B cell (primary cell): ENCODE measurements at places on chromosomes 7 and 10. TPM values are rescaled to one million over a fixed set of nuclear protein-coding genes. Genes with fewer than 3 reads are reported as not detected.

- DNase-seq, result no peak
Observed at GRCh38 chr7:149500201-149500600, 2.6 kb upstream of the ZNF746 start.

The RBP3 gene
- not detected in 2 replicates for total RNA-seq

The KCNK18 gene
- not detected in 2 replicates for total RNA-seq

- peak; percentile 19 for DNase-seq
Observed at GRCh38 chr7:70040970-70041766, 442.9 kb downstream of the AUTS2 start.

DNA sequence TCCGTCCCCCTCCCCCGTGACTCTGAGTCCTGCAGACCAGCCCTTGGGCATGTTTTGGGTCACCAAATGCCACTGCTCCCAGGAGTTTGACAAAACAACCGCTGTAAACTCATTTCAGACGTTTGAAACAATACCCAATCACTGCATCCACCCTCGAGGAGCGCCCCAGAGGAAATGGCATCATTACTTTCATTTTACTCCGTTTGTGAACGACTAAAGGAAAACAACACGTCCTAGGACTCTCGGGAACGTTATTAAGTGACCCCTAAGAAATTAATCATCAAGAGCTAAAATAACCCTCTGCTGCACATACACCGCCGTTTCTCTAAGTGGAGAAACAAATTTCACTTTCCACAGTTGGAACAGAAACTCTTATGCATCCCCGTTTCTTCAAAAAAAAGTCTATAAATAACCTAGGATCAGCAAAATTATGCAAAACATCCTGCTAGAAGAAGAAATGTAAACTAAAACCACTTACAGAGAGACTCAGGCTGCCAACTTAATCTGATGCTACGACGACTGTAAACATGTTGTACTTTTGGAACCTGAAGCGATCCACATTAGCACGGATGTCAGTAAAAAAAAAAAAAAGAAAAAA lies 109.9 kb upstream of the EFCAB10 start:
- peak; percentile 61 for DNase-seq

DNA sequence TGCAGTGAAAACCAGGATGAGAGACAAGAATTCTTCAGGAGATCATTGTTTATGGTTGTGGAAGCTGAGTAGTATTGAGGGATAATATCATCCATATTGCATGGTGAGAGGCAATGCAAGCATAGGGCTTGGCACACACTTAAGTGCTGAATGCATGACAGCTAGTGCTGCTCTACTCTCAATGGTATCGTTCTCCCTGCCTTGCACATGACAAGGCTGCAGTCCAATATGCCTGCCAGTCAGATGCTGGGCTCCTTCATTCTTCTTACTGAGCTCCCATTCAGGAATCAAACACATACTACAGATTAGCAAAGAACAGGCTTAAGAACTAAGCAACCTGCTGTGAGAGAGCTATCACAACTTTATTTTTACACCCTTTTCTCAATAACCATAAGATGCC lies 72.2 kb downstream of the SORCS1 start:
- DNase-seq, result no peak

GRCh38 chr7:33837356-33837851 lies 67.9 kb upstream of the BMPER start:
- DNase-seq, result no peak

DNA sequence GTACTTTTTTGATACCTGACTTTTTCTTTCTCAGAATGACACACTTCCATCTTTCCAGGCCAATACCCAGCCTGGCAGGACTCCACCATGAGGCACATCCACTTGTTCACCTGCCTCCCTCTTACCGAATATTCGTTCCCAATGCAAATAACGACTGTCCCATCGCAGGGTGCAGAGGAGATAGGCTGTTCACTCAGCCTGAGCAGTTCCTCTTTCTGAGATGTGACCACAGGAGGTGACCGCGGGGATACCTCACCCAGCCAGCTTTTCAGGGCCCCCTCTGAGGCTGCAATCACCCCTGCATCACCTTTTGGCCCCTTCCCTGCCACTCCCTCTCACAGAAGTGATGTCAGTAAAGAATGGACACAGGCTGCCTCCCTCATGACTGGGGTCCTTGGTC lies 28.3 kb downstream of the PTPRN2 start:
- DNase-seq, result no peak

GRCh38 chr7:72924386-72924732 lies 536 bp upstream of the POM121 start:
- no peak for DNase-seq

The CCL26 gene
- total RNA-seq, result not detected in 2 replicates

The BTBD16 gene
- total RNA-seq, result not detected in 2 replicates

The PLAC9 gene
- not detected in 2 replicates for total RNA-seq

The ABCF2 gene
- total RNA-seq, result 27.1 and 30.2 TPM in 2 replicates

The WDFY4 gene
- 560 and 570 TPM in 2 replicates for total RNA-seq

- DNase-seq, result peak; percentile 77
Observed at GRCh38 chr7:93228302-93228701, 2.0 kb upstream of the HEPACAM2 start.

The NPFFR1 gene
- total RNA-seq, result not detected in 2 replicates

DNA sequence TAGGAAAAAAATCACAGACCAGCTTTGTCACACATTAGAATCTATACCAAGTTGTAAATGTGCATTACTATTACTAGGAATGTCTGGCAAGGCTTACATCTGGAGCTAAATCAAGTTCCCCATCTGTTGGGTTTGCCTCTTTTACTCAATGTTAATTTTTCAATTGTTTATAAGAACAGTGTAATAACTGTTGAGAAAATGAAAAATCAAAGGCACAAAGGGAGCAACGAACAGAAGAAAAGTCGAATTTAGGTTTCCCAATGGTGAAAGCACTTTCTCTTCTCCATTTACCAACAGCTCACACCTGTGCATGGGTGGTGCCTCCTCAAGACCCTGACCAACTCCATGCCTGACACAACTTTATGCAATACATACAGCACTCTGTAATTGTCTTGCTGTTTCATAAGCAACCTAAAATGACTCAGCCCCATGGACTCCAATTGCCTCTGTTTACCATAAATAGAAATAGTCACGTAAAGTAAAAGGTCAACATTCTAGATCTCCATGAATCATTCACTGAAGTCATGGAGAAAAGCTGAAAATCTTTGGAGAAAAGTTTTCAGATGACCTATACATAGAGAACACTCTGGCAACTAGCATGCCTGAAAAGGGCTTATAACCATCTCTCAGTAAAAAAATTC lies 95.5 kb upstream of the KCNIP2 start:
- peak; percentile 23 for DNase-seq

DNA sequence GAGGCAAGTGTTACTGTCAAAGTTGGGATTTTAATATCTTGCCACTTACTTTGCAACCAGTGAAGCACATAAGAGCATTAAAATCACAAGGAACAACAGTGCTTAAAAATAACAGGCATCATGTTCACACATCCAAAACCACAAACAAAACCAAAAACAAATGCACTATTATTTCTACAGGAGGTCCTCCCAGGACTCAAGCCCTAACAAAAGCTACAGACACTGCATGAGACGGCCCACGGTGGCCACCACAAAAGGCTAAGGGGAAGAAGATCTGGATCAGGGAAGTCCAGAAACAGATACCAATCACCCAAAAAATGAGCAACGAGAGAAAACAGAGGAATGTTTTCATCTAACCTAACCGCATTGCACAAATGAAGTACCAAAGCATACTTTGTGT lies 158.4 kb downstream of the ZMYND11 start:
- no peak for DNase-seq

- peak; percentile 64 for DNase-seq
Observed at GRCh38 chr10:112374724-112375541, 1.0 kb downstream of the ACSL5 start.

The TMEM196 gene
- not detected in 2 replicates for total RNA-seq

DNA sequence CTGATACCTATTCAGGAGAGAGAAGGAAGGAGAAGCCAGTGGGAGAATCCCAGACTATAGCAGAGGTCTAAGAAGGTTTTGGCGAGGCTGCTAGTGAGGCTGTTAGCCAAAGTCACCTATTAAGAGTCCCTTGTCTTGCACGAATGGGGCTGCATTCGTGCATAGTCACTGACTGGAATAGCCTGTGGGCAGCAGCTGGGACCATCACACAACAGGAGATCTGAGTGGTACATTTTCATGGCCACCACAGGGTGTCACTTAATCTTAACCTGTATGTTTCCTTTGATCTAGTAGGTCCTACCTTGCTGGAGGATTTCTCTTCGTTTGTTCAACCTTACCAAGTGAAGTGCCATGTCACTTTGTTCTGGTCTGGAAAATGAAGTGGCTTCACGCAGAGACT lies 319.9 kb downstream of the BMPER start:
- DNase-seq, result no peak

The ICA1 gene
- not detected in 2 replicates for total RNA-seq

DNA sequence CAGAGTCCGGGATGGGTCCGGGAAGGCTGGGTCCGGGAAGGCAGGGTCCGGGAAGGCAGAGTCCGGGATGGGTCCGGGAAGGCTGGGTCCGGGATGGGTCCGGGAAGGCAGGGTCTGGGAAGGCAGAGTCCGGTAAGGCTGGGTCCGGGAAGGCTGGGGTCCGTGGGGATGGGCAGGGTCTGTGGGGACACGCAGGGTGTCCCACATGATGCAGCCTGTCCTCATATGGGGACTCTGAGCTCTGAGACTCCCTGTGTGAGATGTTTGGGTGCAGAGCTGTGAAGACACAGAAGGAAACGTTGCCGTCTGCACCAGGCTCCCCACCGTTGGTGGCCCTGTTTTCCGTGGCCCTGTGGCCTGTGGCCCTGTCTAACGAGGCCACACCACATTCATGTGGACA lies 45.7 kb upstream of the ADGRA1 start:
- DNase-seq, result no peak

DNA sequence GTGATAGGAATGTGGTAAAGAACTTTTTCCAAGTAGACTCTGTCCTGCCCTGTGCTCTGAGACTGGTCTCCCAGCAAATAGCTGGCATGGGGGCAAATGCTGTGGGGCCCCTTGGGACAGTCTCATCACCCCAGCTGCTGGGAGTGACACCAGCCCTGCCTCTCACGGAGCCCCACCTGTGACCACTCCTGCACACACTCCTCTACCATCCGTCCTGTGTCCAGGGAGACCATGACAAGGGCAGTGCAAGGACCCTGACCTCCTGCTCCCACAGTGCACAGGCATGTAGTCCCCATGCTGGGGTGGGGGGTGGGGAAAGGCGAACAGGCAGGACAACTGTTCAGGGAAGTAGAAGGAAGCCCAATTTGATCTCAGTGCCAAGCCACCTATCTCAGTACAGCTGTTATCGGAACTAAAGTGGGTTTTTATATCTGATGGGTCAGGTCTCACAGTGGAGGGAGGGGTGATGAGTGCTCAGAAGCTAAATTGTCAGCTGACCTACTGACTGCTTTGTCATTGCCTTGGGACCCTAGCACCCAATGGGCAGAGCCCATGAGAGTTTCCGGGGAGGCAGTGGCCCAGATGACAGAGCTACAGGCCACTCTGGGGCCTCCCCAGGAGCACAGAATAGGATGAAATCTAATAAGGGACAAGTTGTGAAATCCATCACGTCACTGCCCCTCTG lies 24.5 kb downstream of the VSTM4 start:
- DNase-seq, result no peak

The ITIH5 gene
- not detected in 2 replicates for total RNA-seq

DNA sequence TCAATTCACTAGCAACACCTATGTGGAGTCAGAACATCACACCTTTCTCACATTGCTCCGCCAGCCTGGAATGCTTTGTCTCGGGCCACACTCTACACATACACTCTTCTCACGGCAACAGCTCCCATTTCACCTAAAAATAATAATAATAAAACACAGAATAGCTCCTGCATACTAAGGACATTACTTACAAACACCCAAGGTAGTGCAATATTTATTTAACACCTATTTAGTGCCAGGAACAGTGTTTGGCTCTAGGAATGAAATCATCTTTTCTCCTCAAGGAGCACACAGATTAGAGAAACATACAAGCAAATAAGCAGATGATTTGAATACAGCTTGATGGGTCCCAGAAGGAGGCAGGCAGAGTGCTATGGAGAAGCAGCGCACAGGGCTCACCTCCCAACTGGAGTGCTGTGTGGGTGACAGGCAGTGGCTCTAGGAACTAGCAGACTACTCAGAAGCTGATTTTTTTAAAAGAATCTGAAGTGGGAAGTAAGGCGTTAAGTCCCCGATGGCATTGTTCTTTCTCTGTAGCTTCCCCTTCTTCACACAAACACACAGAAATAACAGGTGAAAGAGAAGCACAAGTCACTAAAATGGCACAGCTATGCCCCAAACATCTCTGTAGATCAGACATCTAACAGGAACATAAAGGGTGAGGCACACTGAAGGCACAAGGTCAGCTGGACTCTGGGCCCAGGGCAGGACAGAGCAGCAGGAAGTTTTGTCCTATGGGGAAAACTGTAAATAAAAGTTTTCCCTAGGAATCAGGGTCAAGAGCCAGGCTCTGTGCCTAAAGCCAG lies 16.7 kb downstream of the USP6NL start:
- peak; percentile 56 for DNase-seq

DNA sequence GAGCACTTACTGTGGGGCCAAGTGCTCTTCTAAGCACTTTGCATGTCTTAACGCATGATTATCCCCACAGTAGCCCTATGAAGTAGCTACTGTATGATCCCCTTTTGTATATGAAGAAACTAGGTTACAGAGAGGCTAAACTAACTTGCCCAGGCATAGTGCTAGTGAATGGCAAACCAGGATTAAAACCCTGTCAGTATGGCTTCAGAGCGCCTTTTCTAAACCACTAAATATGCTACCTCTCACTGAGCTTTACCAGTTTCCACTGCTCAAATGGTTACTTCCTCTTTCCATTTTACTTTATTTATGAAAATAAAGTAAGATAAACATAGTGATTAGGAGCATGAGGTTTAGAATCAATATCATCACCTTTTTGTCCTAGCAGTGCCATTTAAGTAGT lies 73.6 kb downstream of the PODXL start:
- DNase-seq, result no peak

DNA sequence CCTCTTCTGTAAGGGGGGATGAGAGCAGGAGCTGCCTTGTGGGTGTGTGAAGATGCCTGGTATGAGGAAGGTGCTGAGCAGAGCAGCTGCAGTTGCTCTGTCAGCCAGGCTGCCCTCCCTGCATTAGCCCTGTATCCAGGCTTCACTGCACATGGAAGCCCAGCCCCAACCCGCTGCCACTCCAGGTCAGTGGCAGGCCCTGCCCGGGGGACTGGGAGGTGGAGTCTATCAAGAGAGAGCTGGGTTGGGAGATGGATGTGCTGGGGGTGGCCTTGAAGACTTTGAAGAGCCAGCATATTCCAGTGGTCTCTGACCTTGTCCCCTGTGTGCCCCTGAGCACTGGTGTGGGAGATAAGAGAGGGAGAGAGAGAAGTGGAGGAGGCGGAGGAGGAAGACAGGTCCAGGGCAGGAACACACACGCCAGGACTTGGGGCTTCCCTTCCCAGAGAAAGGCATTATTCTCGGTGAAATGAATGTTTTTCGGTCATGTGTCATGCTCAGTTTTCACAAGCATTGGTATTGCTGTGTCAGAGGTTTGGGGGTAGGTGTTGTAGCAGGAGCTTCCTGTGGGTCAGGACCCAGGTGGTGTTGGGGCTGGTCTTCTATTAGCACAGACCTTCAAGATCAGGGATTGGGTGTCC lies 2.6 kb downstream of the PPIF start:
- DNase-seq, result no peak

DNA sequence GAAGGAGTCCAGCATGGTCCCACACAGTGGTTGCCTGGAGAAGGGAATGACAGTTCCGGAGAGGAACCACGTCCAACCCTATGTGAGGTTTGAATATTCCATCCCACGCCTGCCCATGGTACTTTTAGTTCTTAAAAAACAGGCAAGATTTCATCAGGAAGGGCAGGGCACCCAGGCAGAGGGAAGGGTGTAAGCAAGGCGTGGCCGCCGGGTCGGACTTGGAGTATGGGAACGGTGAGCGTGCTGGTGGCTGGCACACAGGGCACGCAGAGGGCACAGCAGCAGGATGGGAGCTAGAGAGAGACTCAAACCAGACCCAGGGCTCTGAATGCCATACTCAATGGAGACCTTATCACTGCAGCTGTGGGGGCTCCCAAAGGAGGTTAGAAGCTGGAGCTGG lies 34.3 kb downstream of the FAM53B start:
- DNase-seq, result no peak

The NAT16 gene
- not detected in 2 replicates for total RNA-seq
